Left lung (tissue), 14 donors: ENCODE measurements at places on chromosomes 1 and 21.

- no peak for DNase-seq
Observed at GRCh38 chr1:115400891-115401290, 62.8 kb upstream of the NGF start.

DNA sequence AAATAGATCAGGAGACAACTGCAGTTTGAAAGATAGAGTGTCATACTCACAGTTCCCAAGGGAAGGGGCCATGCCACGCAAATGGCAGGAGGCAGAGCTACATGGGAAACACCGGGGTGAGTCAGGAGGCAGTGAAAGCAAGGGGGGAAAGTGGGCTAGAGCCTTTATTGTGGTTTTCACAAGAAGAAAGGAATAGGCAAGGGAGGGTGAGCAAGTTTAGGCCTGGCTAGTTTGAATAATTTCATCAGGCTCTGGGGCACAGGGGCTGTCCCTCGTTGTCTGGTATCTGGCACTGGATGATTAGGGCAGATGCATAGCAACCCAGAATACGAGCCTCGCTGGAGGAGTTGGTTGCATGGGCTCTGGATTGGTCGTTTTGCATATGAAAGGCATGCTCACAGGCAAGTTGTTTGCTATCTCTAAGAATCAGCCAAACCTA lies 17.0 kb upstream of the ITLN2 start:
- no peak for DNase-seq

GRCh38 chr1:203934027-203934426 lies 72.6 kb downstream of the SNRPE start:
- no peak for DNase-seq

DNA sequence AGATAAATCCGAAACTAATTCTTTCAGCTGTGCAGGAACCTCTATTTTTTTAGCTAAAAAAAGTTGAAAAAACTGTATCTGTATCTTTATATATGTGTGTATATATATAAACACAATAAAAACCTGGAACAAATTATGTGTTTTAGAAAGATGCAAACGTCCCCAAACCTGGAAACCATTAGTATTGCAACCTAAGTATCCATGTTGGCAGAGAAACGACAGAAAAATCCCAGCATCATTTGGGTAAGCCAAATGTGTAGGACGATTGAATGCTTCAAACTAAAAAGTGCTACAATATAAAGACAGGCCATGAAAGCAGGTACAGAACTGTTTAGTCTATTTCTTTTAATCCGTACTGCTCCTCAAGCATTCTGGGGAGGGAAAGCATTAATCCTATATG lies 87.9 kb downstream of the AHCTF1 start:
- DNase-seq: no peak

GRCh38 chr21:38797470-38797869 lies 8.3 kb upstream of the ETS2 start:
- DNase-seq: no peak

- DNase-seq: no peak
Observed at GRCh38 chr1:39562886-39563285, 13.7 kb downstream of the PABPC4 start.
